Cerebellum (tissue), 4 donors: ENCODE measurements at places on chromosomes 1 and 21.

DNA sequence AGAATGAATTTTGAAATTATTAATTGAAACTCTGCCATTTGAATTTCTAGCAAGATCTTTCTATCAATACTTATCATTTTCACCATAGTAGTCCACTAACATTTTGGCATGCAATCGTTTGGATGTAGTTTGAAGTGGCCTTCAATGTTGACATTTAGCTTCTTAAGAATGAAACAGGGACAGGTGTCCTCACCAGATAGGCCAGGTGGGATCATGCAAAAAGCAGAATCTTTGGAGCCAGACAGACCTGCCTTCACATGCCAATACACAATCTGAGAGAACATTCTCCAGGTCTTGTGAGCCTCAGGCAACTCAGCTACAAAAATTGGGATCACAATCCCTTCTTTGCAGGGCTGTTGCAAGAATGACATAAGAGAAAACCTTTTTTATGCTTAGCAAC is 18.3 kb upstream of the HSPA13 start:
- DNase-seq: no peak

- DNase-seq: no peak
Measured at GRCh38 chr1:99264201-99265021, at the start of gene PLPPR4. Gene PLPPR4 (plus strand): TSS chr1:99264492. CDS start chr1:99264594, 102 bp downstream.

- DNase-seq: no peak
Measured at GRCh38 chr1:31799895-31800673, 15.7 kb downstream of the SPOCD1 start.

- DNase-seq: no peak
Measured at GRCh38 chr1:19163261-19163660, 46.8 kb downstream of the UBR4 start.

DNA sequence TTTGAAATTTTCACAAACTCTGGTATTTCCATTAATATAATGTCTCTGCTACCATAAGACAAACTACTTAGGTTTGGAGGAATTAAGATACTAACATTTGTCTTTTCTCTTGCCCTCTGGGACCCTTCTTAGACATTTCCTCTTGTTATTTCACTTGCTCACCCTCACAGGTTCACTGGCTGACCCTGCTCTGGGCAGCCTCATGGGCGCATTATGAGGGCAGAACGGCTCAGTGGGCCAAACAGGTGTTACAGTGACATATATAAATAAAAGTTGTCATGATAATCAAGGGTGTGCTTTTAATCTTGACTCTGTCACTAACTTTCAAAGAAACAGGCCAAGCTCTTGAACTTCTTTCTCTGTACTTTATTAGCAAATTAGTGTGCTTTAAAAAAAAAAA is 46.5 kb downstream of the ZNHIT6 start:
- no peak for DNase-seq

- DNase-seq: no peak
Measured at GRCh38 chr1:20823845-20824244, 36.7 kb upstream of the HP1BP3 start.

DNA sequence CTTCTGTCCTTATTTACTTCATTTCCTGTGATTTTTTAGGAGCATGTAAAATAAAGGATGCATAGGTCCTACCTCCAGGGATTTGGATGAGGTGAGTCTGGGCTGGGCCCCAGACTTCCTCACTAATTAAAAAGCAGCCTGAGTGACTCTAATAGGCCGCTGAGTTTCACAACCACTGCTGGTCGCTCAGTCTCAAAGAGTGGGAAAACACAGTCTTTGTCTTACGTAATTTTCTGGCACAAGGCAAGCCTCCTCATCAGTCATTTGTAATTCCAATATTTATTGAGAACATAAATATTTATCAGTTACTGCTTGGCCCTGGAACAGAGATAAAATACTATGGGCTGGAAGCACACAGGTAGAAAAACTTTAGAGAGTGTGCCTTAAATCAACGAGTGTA is 195.4 kb upstream of the RUNX1 start:
- no peak for DNase-seq
